Right cardiac atrium (tissue), 5 donors: ENCODE measurements at places on chromosomes 12 and 14.

GRCh38 chr14:101185073-101185835 is 281.7 kb upstream of the RTL1 start:
- DNase-seq, result no peak

DNA sequence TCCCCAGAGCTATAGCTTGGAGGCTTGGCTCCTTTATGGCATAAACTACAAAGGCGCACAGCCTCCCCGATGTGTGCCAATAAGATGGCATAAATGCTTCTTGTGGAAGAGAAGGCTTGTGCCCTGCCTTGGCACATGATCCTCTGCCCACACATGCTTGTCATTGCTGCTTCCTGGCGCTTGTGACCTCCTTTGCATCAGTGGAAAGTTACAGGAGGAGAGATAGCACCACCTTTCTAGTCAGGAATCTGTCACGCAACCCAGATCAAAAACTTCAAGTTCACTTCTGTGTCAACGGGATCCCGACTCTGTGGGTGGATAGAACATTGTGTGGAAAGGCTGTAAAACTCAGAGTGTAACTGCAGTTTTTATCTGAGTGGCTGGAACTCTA is 183.8 kb upstream of the HIF1A start:
- DNase-seq, result no peak

DNA sequence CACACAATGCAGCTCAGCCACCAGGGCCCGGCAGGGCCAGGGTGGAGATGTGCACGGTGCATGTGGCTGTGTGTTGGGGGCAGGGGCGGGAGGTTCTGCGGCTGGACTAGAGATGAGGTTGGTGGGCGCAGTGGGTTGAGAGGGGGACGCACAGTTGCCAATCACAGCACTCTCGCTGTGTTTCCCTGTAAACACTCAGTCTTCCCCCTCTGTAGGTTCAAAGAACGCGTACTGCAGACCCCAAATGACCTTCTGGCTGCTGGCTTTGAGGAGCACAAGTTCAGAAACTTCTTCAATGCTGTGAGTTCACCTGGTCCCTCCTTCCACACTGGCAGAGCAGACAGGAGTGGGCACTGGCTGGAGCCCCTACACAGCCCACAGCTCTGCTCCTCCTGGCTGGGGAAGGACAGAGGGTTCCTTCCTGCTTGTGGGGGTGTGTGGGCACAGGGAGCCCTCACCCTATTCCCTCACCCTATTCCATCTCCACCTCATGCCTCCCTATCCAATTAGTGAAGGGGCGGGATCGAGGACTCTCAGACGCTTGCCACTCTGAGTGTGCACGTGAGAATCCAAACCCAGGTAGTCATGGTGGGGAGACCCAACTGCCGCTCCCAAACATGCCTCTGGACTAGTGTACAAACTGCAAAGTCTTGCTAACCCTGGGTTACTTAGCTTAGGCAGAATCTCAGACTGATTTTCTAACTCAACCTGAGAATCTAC is 17.8 kb downstream of the OTUB2 start:
- no peak for DNase-seq

- DNase-seq, result no peak
Measured at GRCh38 chr12:88258396-88258795, 116.3 kb downstream of the TMTC3 start.

DNA sequence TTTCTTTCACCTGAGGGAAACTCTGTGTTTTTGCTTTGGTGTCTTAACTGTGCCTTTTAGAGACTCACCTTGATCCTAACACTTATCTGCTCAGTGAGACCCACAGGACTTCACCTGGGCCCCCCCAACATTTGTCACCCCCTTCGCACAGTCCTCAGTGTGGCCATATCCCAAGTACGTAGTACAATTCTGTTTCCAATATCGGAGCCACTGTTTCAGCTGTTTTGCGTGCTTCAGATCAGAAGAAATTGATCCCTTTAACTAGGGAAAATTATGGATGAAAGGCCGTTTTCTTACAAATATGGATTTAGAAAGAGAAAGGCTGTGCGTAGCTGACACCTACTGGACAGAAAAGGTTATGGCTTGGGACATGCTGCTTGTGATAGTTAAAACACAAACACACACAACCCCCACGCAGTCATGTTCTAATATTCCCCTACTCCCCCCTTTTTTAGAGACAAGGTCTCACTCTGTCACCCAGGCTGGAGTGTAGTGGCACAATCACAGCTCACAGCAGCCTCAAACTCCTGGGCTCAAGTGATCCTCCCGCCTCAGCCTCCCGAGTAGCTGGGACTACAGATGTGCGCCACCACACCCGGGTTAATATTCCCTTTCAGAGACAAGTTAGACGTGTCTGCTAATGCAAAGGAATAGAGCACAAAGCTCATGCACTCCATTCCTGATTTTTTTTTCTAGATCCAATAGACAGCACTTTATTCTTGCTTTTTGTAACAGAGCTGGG is 3.6 kb upstream of the SLC7A8 start:
- no peak for DNase-seq

- DNase-seq, result no peak
Measured at GRCh38 chr12:64943686-64944085, 119.2 kb downstream of the TBC1D30 start.

- peak; percentile 82 for DNase-seq
Measured at GRCh38 chr12:94792693-94793092, 142.3 kb upstream of the TMCC3 start.

DNA sequence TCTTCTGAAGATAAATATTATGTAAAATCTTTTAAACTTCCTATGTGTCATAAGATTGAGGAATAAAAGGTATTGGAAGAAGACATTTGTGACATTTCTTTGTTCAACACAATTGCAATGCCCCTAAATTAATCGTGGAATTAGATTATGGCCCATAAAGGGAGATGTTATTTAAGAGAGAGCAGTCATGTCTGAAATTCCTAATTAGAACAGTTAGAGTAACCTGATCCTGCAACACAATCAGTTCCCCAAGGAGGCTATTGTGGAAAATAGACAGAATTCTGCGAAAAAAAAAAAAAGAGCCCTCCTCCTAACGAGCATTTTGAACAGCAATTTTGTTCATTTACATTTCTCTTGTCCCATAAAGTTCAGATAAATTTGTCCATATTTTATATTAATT is 339.5 kb downstream of the PAWR start:
- DNase-seq, result no peak

DNA sequence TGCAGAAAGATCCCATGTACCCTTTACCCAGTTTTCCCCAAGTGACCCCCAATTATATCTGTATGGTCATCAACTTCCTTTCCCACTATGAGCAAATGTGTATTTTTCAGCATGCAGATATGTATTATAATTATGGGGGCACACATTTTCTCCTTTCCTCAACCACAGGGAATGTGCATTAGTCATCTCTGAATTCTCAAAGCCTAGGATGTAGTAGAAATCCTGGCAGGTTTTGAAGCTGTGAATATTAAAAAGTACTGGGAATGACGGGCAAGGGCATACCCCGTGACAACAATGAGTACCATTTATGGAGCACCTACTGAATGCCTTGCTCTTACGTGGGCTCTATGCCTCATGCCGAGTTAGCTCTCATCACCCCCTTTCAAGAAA is 71.5 kb downstream of the VWF start:
- no peak for DNase-seq

DNA sequence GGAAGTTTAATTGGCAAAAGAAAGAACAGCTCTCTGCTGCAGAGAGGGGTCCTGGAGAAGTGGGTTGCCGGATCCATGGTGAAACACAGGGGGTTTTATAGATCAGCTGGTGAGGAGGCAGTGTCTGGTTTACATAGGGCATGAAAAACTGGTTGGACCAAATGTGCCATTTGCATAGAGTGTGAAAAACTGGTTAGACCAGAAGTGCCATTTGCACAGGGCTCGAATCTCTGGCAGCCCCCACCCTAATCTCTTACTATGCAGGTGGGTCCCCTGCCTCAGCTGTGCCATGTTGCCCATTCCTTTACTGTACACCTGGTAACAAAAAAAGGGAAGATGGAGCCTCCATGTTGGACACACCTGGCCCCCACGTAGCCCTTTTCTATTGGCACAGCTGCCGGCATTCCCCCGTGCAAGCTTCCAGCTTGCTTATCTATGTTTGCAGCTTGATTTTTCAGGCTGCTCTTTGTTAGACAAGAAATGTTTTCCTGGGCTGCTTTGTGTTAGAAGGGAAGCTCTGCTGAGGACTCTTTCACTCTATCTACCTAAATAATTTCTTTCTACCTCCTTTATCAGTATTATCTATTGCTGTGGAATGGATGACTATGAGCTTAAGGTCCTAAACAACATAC is 61.1 kb upstream of the TMEM132D start:
- DNase-seq, result no peak

DNA sequence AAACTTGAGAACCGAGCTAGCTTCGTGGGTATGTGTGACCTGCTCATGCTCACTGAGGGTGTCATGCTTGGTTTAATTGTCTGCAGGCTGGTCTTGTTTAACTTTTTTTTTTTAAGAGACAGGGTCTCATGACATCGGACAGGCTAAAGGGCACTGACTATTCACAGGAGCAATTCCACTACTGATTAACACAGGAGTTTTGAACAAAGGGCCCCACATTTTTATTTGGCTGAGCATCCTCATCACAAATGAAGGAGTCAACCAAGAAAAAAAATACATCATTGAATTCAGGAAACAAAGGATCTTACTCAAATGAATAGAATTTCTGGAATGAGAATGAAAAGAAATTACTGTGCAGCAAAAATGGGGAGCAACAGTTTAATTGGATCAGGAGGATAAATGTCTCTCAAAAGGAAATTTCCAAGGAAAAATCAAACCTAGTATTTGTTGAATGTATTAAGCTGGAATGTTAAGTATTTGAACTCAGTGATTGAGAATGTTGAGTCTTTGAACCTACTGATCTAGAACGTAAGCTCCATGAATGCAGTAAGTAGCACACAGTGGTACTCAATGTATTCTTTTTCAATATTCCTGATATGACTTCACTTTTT is 20.8 kb upstream of the PYROXD1 start:
- no peak for DNase-seq

GRCh38 chr12:2682296-2683251 is 112.2 kb upstream of the FKBP4 start:
- no peak for DNase-seq
